Lower leg skin (tissue), 4 donors: ENCODE measurements at places on chromosomes 5 and 9.

DNA sequence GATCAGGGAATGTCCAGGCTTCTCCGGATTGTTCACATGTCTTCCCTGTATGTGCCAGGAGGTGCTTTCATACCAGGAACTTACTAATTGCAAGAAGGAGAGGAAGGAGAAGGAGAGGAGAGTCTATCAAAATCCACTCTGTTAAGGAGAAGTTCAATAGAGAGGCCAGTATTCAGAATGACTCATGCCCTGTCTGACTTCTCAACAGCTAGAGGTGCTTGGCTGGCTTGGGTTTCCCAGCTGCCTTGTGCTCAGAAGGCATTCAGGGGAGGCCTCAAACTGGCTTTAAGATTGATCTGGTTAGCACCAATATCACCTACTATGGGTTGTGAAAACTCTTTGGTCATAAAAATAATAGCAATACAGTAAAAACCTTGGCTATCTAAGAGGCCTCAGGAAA is 167.9 kb upstream of the GLRA1 start:
- no peak for DNase-seq

- DNase-seq = no peak
These were observed 15.4 kb upstream of the C9 start for GRCh38 chr5:39379693-39380092.

GRCh38 chr5:102902135-102902448 is 147.0 kb downstream of the PAM start:
- DNase-seq = no peak

- no peak for DNase-seq
These were observed 110.5 kb upstream of the KLF4 start for GRCh38 chr9:107600060-107600573.

GRCh38 chr5:57277085-57277484 is 103.2 kb downstream of the GPBP1 start:
- DNase-seq = no peak

DNA sequence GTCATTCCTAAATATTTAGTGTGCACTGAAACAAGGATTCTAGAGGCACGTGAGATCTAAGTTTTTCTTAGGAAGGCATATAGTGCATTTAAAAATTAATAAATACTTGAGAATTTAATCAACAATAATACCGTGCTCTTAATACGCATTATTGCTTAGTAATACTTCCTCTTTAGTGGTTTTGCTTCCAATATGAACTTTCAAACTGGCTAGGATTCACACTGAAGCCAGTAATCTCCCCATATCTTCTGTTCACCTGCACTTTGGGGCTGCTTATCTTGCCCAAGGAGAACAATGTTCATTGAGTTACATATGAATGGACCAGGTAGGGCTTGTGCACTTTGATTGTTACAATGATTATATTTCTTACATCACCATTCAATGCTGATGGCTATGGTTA is 180.5 kb upstream of the RIOK2 start:
- no peak for DNase-seq

- DNase-seq = peak; percentile 54
These were observed 62.6 kb downstream of the NEK6 start for GRCh38 chr9:124320062-124320973.
